ENCODE measurements at places on chromosomes 13 and 19. TPM values are rescaled to one million over a fixed set of nuclear protein-coding genes. Genes with fewer than 3 reads are reported as not detected.
A peak's percentile ranks its signal among the peaks of the same experiment; 100 is the strongest.

GRCh38 chr13:25181597-25181996, 9.5 kb upstream of the AMER2 start:
- H3K27ac ChIP-seq = no peak overlapping the region
- H3K27me3 ChIP-seq = peaks cover 16% of the 10 kb centered on the region
- H3K4me3 ChIP-seq = no peak overlapping the region
- no peaks in the 10 kb centered on the region for H3K36me3 ChIP-seq
- peak; percentile 32 for DNase-seq
- no peaks in the 10 kb centered on the region for H3K4me1 ChIP-seq

- peaks cover 29% of the 10 kb centered on the region for H3K4me1 ChIP-seq
- H3K27ac ChIP-seq = peak overlapping the region; percentile 18
- no peaks in the 10 kb centered on the region for H3K27me3 ChIP-seq
- H3K4me3 ChIP-seq = no peak overlapping the region
Observed at GRCh38 chr19:42121656-42122069, 10.6 kb downstream of the POU2F2 start.

GRCh38 chr13:106651442-106651841, 83.5 kb upstream of the ARGLU1 start:
- H3K4me1 ChIP-seq = no peaks in the 10 kb centered on the region

- peaks cover 2% of the 10 kb centered on the region for H3K27me3 ChIP-seq
- DNase-seq = no peak
- H3K4me1 ChIP-seq = peaks cover 3% of the 10 kb centered on the region
- H3K36me3 ChIP-seq = no peaks in the 10 kb centered on the region
- H3K27ac ChIP-seq = no peak overlapping the region
- H3K4me3 ChIP-seq = no peak overlapping the region
Observed at GRCh38 chr19:31100981-31101380, 248.3 kb downstream of the TSHZ3 start.

- no peak for DNase-seq
- no peaks in the 10 kb centered on the region for H3K27me3 ChIP-seq
- H3K4me3 ChIP-seq = peak overlapping the region; percentile 81
- peaks cover 34% of the 10 kb centered on the region for H3K4me1 ChIP-seq
- peak overlapping the region; percentile 92 for H3K27ac ChIP-seq
- H3K36me3 ChIP-seq = no peaks in the 10 kb centered on the region
Observed at GRCh38 chr13:50911081-50911631, 1.6 kb downstream of the RNASEH2B start.

- H3K4me3 ChIP-seq = no peak overlapping the region
- no peaks in the 10 kb centered on the region for H3K4me1 ChIP-seq
- DNase-seq = no peak
- H3K27ac ChIP-seq = no peak overlapping the region
- H3K36me3 ChIP-seq = peaks cover 40% of the 10 kb centered on the region
- H3K27me3 ChIP-seq = no peaks in the 10 kb centered on the region
Observed at GRCh38 chr19:16518483-16519229, 22.5 kb downstream of the C19orf44 start.

GRCh38 chr13:93080166-93080565, 146.4 kb upstream of the GPC6 start:
- no peak overlapping the region for H3K4me3 ChIP-seq
- DNase-seq = no peak
- H3K27ac ChIP-seq = no peak overlapping the region
- peaks cover 40% of the 10 kb centered on the region for H3K27me3 ChIP-seq
- H3K36me3 ChIP-seq = no peaks in the 10 kb centered on the region

DNA sequence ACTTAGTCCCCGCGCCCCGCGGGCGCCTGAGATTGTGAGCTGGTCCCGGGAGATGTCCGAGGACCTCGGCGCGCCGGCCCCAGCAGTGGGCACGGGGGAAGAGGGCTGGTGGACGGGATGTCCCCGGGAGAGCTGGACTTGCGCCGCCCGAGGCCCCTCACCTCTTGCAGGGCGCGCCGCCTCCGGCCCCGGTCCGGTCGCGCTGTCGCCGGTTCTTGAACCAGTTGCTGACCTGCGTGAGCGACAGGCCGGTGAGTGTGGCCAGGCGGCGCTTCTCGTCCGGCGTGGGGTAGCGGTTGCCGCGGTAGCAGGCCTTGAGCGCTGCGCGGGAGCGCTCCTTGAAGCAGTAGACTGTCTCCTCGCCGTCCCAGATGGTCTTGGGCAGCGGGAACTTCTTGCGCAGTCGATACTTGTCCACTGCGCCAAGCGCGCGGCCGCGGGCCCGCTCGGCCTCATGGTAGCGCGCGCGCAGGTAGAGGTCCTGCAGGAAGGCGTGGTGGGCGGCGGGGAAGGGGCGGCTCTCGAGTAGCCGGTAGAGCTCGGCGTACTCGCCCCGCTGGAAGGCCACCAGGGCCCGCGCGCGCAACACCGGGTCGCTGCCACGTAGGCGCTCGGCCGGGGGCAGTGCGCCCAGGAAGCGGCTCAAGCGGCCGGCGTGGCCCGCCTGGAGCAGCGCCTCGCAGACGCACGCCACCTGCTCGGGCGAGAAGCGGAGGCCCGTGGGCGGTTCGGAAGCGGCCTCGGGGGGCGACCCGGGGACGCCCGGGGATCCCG, 984 bp downstream of the SIX5 start:
- H3K27me3 ChIP-seq = no peaks in the 10 kb centered on the region
- peak overlapping the region; percentile 85 for H3K4me3 ChIP-seq
- H3K36me3 ChIP-seq = peaks cover 7% of the 10 kb centered on the region
- peak overlapping the region; percentile 90 for H3K27ac ChIP-seq
- no peak for DNase-seq

DNA sequence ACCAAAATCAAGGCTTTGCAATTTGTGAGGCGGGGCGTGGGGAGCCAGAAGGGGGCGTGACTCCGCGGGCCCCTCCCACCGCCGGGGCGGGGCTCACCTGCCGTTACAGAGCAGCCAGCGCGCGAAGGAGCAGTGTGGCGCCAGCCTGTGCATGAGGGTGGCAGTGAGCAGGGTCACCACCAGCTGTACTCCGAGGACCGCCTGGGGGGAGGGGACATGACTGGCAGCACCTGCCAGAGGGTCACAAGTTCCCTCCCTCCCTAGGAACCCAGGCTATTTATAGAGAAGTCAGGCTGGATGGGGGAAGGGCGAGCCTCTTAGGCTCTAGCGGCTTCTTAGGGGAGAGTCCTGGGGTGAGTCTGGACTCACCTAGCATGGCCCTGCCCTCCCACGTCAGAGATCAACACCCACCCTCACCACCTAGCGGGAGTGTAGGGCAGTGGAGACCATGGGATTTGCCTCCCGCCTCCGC, 3.6 kb downstream of the TMEM161A start:
- peaks cover 8% of the 10 kb centered on the region for H3K36me3 ChIP-seq
- no peak overlapping the region for H3K27ac ChIP-seq
- peaks cover 19% of the 10 kb centered on the region for H3K4me1 ChIP-seq
- no peaks in the 10 kb centered on the region for H3K27me3 ChIP-seq
- DNase-seq = no peak

SELENOV gene
- not detected for total RNA-seq

ZNF549 gene
- 9.0 TPM for total RNA-seq

SLC25A41 gene
- 0.27 TPM for total RNA-seq
